GM10248 (cell line): ENCODE measurements at places on chromosomes 13 and 19.

DNA sequence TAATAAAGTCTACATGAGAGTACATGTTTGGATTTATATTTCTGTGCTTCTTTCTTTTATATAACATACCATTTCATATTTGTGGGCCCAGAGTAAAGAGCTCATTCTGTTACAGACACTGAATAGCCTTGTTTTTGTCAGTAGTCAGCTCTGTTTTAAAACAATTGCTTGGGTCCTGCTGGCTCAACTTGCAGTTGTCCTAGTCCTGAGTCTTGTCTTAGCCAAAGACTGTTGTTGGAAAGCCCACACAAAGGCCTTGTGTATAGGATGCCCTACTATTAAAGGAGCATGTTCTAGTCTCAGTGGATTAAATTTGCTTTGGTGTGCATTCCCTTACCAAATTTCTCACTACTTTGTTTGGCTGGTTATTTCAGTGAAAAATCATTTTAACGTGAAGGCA, 3.8 kb upstream of the KCNRG start:
- DNase-seq, result no peak

DNA sequence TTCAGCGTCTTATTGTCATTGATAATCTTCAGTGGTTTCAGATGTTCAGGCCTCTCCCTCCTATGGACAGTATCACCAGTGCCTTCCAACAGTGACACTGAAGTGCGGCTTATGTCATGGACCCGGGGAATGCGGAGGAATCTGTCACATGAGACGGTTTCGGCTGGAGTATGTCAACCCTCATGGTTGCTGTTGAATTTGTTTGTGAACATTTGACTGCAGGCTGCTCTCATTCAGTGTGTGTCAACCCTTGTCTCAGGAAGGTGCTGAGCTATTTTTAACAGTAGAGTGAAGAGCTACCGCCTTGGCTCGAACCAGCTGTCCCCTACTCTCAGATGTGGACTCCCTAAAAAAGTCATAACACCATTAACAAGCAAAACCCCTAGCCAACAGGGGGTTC, 138.8 kb upstream of the RNF113B start:
- DNase-seq, result no peak

- no peak for DNase-seq
Measured at GRCh38 chr13:73001971-73002370, 56.8 kb upstream of the KLF5 start.

GRCh38 chr13:33228648-33229445, 56.7 kb downstream of the STARD13 start:
- peak; percentile 60 for DNase-seq

GRCh38 chr13:106551350-106551749, 15.9 kb upstream of the EFNB2 start:
- no peak for DNase-seq

GRCh38 chr13:59441596-59442280, 722.0 kb downstream of the DIAPH3 start:
- no peak for DNase-seq

- no peak for DNase-seq
Measured at GRCh38 chr13:75362026-75362425, 119.9 kb downstream of the TBC1D4 start.
